ENCODE measurements at places on chromosomes 1 and 21.

- DNase-seq: no peak
These were observed 67.8 kb downstream of the RNF220 start for GRCh38 chr1:44472620-44473525.

DNA sequence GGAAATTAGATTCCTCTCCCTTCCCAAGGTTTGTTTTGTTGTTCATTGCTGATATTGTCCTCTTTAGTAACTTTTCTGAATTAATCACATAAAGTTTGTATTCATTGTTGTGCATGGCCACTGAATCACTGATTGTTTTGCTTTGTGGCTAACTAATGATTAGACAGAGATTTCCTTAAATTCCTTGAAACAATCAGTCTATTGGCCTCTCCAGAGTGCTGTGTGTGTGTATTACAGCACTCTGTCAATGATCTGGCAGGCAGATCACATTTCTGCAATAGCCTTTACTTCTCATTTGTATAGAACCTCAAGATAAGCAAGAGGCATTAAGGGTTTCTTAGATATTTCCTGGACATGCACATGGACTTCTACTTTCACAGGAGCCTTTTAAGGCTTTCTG is 78.6 kb downstream of the DUSP10 start:
- DNase-seq: no peak

- no peak for DNase-seq
These were observed 76.4 kb downstream of the EVI5 start for GRCh38 chr1:92708368-92708950.

- no peak for DNase-seq
These were observed 365.0 kb downstream of the LTN1 start for GRCh38 chr21:28627691-28628090.

- no peak for DNase-seq
These were observed 144.9 kb upstream of the C1orf174 start for GRCh38 chr1:4044967-4045366.

DNA sequence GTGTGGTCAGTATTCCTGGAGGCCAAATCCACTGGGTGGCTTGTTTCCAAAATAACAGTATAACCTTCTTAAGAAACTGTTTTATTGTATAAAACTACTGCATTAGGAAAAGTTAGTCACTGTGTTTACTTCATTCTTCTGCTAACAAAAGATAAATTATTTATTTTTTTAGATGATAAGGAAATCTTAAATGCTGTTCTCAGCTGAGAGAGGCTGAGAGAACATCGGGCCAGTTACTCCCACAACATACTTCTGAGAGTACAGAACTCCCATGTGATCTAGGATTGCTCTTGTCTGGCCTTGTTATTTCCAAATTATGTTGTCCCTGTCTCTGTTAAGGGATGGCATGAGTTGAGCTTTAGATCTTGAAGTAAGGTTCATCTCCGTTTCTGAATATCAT is 96.7 kb upstream of the CXADR start:
- no peak for DNase-seq

GRCh38 chr1:168653567-168653966 is 75.4 kb downstream of the DPT start:
- DNase-seq: no peak

DNA sequence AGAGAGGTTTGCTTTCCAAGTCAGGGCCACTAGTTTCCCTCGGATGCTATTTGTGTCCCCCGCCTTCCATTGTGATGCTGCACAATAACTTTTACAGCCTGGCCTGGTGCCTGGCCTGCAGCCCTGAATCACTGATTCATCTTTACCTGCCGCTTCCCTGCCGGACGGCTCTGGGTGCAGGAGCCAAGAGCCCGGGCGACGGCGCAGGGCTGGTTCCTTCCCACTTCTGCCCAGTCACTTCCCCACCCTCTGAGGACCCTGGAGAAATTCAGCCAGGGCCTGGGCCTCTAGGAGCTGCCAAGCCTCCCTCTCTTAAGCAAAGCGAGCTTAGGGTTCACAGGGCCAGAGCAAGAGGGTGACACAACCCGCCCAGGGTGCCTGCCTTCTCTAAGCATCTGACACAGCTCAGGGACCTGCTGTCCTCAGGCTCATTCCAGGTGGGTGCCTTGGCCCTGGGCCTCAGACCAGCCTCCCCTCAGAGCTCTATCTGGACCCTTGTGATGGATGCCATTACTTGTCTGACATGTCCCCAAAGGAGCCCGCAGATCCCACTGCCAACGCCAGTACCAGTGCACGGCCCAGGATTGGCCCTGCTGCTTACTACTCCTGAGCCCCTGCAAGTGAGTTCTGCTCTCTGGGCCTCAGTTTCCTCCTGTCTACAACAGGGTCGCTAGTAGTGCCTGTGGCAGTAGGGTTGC is 381.0 kb upstream of the VAMP3 start:
- no peak for DNase-seq

- DNase-seq: no peak
These were observed 43.6 kb upstream of the GUCA2B start for GRCh38 chr1:42109600-42109999.

Data from left renal cortex interstitium (tissue), 4 donors.